ENCODE measurements at places on chromosomes 2 and 18.

GRCh38 chr18:11511434-11512095, 97.8 kb upstream of the SLC35G4 start:
- DNase-seq, result no peak

GRCh38 chr2:24540011-24540477, 49.0 kb downstream of the NCOA1 start:
- DNase-seq, result no peak

- DNase-seq, result no peak
Measured at GRCh38 chr18:11962597-11962996, 18.7 kb upstream of the IMPA2 start.

DNA sequence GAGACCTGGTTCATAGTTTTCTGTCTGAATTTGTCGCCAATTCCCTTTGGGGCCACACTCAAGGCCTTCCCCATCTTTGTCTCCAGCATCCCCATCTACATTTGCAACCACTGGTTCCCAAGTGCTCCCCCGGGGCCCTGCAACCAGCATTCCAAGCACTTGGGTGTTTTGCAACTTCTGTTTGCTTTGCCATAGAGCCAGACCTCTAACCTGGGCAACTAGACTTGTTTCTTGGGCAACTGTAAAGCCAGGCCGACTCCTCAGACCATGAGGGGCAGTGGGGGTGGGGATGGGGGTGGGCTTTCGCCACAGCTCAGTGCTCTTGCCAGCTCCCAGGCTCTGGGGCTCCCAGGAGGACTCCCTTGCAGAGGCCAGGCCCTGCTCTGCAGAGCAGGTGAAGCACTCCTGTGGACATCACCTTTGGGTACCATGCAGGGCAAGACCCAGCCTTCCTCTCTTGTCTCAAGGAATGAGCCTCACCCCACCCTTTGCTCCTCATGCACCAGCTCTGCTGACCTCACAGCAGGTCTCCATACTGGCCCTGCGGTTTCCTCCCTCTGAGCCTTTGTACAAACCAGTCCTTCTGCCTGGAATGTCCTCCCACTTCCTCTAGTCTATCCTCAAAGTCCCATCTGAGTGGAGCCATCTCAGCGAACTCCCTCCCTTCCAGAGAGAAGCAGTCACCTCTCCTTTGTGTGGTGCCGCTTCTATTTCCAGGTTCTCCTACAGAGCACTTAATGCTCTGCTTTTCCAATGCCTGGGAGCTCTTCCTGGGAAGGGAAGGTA, 126.7 kb upstream of the MYCN start:
- no peak for DNase-seq
